Islet precursor cell (in vitro differentiated cells): ENCODE measurements at places on chromosomes 3 and 15.
A peak's percentile ranks its signal among the peaks of the same experiment; 100 is the strongest.

DNA sequence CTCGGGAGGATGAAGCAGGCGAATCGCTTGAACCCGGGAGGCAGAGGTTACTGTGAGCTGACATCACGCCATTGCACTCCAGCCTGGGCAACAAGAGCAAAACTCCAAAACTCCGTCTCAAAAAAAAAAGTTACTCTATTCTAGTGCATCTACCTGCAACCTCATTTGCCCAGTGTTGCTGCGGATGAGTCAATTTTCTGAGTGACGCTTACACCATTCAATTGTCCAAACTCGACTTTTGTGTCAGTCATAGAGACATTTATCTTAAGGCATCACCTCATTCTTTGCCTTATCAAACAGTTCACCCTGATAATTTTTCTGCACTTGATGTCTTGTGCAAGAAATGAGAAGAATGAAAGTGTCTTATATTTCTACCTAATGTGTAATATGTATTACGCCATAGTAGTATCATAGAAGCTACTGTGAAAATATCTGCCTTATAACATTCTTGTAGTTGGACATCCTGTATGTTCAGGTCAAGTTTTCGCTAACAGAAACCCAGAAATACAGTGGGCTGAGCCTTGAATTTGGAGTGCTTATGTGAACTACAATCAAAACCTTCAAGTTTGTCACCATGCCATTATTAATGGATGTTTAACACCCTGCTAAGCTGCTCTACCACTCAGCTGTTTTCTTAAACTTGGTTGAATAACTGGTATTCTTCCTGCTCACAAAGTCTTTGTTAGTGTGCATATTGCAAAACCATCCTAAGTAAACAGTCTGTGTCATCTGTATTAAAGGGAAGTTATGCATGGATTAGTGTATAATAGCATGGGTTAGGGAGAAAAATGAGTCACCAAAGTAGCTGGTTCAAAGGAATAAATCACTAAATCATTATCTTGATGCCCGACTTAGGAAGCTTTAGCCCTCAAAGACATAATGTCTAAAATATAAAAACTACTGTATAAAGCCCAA is 531.0 kb upstream of the NR2F2 start:
- no peak for DNase-seq

GRCh38 chr15:68592544-68592943 is 13.8 kb downstream of the CORO2B start:
- no peak for DNase-seq

DNA sequence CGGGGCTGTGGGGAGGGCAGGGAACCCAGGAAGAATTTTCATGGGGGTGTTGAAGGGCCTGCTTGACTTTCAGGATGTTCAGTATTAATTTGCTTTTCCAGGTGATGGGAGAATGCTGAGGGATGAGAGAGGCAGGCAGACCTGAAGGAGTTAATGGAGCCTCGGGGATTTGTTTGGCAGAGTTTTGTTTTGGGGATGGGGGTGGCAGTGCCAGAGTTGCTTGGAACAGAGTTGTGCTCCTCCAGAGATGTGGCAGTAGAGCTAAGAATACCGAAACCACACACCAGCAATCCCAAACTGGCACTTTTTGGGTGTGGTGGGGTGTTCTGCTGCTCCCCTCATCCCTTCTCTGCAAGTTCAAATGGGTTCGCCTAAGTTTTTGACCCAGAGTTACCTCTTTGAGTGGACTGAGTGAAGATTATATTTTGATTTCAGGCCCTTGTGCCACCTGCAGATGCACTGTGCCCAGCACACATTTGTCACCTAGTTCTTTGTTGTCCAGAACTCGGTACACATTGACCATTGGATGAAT is 1.6 kb downstream of the BOC start:
- DNase-seq = no peak

DNA sequence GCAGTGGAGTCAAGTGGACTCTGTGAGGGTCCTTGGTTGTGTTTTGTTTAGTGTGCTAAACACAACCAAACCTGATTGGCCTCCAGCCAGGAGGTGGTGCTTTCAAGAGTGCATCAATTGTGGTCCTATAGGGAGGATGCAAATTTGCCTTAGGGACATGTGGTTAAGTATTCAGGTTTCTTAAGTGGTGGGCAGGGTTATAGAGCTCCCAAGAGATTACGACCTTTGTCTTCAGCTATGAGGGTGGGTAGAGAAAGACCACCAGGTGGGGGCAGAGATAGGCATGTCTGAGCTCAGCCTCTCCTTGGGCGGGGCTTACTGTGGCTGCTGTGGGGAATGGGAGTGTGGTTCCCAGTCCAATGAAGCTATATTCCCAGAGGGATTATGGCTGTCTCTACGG is 186.6 kb downstream of the SQOR start:
- no peak for DNase-seq

- no peak for DNase-seq
Measured at GRCh38 chr15:62075595-62076277, 9.0 kb downstream of the C2CD4A start.

- DNase-seq = no peak
Measured at GRCh38 chr3:150300388-150300787, 107.7 kb upstream of the TSC22D2 start.

DNA sequence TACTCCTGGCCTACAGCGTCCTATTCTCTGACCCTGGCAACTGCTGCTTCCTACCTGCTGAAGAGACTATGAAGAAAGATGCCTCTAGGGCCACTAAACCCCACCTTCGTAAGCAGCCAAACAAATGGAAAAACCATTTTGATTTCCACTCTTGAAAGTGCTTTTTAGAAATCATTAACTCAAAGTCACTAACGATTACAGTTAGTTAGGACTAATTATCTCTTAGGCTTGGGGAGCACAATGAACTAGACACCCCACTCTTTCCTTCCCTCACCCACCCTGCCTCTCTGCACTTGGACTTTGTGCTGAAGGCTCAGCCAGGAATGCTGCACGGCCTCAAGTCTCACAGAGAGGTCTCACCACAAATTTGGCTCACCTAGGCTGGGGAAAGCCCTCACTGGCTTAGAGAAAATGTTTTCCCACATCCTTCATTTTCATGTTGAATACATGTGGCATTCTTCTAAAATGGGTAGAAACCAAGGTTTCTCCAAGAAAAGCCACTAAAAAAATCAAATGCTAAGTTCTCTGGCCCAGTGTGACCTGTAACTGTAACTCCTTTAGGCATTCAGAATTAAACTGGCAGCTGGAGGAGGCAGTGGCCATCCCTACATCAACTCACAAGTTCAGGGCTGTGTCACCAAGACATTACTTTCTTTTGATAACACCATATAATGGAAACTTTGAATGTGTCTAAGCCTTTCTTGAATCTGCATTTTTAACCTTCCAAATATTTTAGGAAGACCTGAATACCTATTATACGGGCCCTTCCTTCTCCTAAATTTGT is 47.1 kb downstream of the NPTN start:
- DNase-seq = no peak

- DNase-seq = no peak
Measured at GRCh38 chr3:171498921-171499320, 38.7 kb upstream of the TNIK start.

DNA sequence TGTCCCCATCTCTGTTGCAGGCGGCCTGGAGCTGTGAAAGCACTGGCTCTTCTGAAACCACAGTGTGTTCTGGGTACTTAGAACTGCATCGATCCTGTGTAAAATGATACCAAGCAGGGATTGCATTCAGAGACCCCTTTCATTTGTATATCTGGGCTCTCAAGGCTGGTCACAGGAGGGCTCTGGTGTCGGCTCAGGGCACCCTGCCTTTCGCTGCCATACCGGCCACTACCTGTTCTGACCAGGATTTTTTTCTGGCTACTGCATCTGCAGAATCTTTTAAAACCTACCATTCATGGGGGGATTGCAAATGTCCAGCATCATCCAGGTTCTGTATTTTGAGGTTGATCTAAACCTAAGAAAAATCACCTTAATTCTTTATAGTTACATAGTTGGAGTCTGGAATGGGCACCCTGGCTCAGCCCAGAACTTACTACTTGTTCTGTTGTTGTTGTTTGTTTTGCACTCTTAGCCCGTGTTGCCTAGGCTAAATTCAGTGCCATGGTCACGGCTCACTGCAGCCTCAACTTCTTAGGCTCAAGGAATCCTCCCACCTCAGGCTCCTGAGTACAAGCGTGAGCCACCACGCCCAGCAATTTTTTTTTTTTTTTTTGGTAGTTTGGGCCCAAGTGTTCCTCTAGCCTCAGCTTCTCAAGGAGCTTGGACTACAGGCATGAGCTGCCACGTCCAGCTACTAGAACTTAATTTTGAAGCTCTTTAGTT is 52.7 kb downstream of the TRIM71 start:
- no peak for DNase-seq

GRCh38 chr3:118909763-118910162 is 124.9 kb downstream of the IGSF11 start:
- no peak for DNase-seq

DNA sequence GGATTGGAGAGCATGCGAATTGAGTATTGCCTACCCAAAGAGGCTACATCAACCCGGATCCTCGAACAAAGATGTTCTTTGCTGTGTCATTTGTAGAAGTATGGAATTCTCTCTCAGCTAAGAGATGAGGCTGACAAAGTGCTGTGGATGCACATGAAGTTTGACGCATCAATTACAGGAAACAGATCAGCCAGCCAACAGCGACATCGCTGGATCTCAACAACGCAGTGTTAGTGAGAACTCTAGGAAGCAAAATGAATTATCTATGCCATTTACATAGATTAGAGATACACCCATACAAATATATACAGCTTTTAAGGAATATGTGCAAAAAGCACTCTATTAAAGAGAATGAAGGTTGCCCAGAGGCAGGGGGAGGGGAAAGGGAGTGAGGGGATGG is 160.6 kb upstream of the RGMA start:
- peak; percentile 23 for DNase-seq

- peak; percentile 76 for DNase-seq
Measured at GRCh38 chr3:20320489-20320888, 134.5 kb upstream of the SGO1 start.

DNA sequence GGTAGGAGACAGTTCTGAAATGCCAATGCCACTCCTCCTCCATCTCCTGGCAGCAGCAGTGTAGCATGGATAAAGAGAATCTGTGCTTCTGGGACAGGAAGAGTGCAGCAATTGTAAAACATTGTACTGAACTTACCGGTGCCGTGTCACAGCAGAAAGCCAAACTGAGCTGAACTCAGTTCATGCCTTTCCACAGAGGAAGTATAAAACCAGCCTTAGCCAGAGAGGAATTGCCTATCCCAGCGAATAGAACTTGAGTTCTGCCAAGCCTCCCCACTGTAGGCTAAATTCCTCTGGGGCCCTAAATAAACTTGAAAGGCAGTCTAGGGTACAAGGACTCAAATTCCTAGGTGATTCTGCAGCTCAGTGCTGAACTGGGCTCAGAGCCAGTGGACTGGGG is 148.8 kb downstream of the SLC9A9 start:
- no peak for DNase-seq
